ENCODE measurements at places on chromosomes 7 and 10.

DNA sequence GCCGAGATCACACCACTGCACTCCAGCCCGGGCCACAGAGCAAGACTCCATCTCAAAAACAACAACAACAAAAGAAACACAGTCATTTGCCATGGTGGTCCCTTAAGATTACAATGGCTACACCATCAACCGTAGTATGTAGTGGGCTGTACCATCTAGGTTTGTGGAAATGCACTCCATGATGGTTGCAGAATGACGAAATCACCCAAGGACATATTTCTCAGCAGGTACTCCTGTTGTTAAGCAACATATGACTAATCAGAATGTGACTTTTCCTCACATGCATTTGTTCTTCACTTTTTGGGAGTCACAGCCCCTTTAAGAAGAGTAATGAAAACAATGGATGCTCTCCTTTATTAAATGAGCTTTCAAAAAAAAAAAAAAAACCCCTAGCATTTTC lies 11.0 kb downstream of the SVIL start:
- no peak for DNase-seq

DNA sequence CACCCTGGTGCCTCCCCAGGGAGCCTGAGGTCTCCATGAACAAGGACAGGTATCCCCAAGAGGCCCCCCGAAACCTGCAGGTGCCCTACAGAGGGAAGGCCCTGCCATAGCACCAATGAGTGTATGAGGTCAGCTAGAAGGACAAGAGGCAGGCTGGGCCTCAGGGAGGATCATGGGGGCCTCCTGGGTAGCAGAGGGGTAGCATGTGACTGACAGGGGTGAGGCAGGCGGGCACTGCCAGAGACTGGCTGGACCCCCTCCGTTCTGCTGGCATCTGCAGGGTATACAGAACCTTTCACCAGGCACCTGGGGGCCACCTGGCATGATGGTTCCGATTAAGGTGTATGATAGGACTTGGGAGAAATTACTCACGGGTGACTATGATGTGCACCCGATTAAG lies 79.2 kb upstream of the KCTD7 start:
- no peak for DNase-seq

DNA sequence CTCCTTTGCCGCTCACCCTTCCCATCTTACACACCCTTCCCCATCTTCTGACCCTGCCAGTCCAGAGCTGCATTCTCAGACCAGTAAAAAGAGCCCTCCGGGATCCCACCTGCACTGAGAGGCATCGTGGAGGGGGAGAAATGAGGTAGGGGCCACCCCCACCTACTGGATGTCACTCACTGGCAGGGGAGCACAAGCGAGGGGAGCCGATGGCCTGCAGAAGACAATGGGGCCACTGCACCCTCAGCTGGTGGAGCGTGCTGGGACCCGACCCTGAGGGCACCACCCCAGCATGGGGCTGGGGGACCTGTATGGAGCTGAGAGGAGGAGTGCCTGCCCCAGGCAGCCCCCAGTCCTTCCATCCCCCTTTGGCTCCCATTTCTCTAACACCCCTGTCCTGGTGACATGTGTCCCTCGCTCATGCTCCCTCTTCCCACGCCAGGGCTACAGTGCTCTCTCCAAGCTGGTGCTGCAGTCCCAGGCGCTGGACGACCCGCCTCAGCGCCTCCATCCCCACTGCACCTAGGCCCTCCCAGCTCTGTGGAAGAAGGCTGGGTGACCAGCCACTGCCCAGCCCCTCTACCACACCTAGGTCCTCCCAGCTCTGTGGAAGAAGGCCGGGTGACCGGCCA lies 49.8 kb downstream of the RASGEF1A start:
- no peak for DNase-seq

DNA sequence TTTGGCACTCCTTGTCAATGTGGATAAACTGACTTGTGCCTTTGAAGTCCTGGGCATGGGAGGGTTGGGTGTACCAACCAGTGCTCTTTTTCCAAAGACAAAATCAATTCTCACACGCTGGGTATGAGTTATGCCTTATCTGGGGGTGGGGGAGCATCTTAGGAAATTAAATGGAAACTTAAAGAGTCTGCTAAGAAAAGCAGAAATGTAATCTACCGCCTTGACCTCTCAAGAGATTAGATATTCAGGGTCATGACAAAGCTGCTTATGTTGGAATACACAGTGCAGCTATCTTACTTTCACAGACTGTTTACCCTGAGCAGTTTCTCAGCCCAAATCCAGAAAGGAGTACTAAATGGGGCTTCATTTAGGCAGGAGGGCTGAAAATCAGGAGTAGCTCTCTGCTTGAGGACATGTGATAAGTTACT lies 2.6 kb downstream of the MEST start:
- DNase-seq, result no peak

- no peak for DNase-seq
Measured at GRCh38 chr10:123858077-123858681, 33.4 kb downstream of the CPXM2 start.

- DNase-seq, result no peak
Measured at GRCh38 chr7:44193011-44193802, 4.0 kb upstream of the GCK start.

- no peak for DNase-seq
Measured at GRCh38 chr7:135184254-135184841, 13.8 kb upstream of the CYREN start.

DNA sequence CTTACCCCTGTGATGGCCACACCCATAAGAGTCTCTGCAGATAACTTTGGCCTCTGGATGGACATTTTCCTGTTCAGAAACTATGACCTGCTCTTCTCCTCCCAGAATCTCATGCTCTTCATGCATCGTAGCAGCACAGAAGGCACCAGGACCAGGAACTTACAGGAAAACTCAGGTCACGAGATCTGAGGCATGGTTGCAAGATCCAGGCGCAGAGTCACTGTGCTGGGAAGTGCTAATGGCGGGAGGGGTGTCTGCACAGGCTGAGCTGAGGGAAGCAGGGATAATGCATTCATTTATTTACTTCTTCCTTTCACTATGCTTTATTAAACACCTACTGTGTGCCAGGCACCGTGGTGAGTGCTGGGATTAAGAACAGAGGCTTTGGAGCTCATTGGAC lies 48.2 kb upstream of the LOXL4 start:
- no peak for DNase-seq

DNA sequence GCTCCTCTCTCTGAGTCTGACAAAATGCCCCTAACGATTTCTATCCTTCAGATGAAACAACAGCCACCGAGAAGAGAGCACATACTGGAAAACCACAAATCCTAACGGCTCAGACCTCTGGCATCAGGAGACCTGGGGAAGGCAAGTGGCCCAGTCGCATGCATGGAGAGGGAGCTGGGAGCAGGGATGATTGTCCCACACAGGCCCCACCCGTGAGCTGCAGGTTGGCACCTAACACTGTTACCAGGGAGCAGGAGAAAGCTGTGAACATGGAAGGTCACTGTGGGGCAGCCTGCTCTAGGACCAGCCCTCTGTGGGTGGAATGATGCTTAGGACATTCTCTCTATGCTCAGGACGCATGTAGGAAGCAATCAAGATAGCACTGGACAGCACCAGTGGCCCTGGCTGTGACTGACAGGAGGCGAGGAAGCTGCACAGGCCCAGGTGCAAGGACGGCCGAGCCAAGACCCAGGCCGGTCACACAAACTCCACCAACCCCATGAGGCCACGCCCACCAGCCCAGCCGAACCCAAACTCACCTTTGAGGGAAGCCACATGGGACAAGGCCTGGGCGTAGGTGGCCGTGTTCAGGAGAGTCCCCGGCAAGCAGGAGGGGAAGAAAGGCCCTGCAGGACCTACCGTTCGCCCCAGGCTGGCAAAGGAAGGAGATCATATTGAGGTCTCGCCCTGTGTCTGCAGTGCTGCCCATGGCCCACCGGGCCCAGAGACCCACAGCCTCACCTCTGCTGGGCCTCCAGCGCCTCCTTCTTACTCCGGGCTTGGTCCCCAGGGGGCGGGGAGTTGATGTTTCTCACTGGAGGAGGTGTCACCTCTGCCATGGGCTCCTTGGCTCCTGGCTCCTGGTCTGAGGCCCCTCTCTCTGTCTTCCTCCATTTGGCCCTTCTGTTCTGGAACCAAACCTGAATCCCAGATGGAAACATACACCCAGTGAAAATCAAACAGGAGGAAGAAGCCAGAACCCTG lies 9.7 kb downstream of the DRGX start:
- DNase-seq, result no peak
